ENCODE measurements at places on chromosomes 12 and 14.

DNA sequence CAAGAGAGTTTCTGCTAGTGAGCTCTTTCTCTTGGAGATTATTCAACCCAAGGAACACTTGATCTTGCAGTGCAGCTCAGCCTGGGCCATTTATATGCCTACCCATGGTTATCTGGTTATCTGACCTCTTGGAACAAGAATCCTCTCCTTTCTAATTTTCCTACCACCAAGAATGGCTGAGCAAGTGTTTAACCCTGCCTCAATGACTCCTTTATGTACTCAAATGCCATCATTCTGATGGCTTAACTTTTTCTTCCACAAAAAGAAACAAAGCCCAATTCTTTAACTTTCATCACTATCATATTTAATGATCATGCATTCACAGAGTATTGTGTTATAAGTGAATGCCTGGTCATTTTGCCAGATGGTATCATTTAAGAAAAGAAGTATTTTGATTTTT is 67.8 kb downstream of the TMEM117 start:
- no peaks in the 10 kb centered on the region for H3K27me3 ChIP-seq
- no peak for DNase-seq
- no peak overlapping the region for H3K4me3 ChIP-seq
- H3K27ac ChIP-seq, result no peak overlapping the region
- H3K36me3 ChIP-seq, result no peaks in the 10 kb centered on the region

- H3K4me3 ChIP-seq, result no peak overlapping the region
- no peak for DNase-seq
- H3K4me1 ChIP-seq, result peaks cover 24% of the 10 kb centered on the region
- H3K27me3 ChIP-seq, result peaks cover 8% of the 10 kb centered on the region
Measured at GRCh38 chr12:124769163-124769530, 94.5 kb downstream of the SCARB1 start.

DNA sequence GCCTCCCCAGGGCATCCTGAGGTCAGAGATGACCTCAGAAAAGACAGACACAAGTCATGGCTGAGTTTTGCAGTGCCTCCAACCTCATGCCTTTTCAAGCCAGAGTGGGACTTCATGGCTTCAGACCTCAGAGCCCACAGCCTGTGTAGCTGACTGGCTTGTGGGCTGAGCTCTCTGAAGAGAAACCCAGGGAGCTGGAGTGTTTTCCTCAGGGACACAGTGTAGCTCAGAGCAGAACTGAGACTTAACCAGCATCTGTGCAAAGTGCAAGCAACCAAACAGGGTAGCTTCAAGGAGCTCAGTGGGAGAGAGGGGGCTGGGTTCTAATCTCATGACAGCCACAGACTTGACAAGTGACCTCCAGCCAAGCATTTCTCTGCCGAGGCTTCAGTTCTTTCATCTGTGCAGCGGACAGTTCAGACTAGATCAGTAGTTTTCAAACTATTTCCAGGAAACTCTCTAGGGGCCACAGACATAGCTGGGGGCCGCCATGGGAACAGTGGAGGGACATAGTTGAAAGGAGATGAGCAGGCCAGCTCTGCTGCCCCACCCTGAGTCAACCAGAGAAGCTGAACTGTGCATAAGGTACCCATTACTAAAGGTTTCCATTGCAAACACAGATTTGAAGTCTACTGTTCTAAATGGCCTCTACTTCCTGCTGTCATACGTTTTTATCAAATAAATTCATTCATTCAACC is 80.0 kb downstream of the LGMN start:
- H3K4me1 ChIP-seq, result peaks cover 85% of the 10 kb centered on the region
- H3K27me3 ChIP-seq, result no peaks in the 10 kb centered on the region
- H3K4me3 ChIP-seq, result peak overlapping the region; percentile 54
- H3K36me3 ChIP-seq, result peaks cover 7% of the 10 kb centered on the region
- DNase-seq, result no peak

DNA sequence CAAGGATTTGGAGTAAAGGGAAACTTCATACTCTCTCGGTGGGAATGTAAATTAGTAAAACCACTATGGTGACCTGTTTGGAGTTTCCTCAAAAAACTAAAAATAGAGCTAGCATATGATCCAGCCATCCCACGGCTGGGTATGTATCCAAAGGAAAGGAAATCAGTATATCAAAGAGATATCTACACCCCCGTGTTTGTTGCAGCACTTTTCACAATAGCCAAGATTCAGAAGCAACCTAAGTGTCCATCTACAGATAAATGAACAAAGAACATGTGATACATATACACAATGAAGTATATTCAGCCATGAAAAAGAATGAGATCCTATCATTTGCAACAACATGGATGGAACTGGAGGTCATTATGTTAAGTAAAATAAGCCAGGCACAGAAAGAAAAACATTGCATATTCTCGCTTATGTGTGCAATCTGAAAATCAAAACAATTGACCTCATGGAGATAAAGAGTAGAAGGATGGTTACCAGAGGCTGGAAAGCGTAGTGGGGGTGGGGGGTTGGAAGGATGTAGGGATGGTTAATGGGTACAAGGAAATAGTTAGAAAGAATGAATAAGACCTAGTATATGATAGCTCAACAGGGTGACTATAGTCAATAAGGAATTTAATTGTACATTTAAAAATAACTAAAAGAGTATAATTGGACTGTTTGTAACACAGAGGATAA is 468.0 kb downstream of the BCAT1 start:
- no peaks in the 10 kb centered on the region for H3K36me3 ChIP-seq
- DNase-seq, result no peak
- H3K27me3 ChIP-seq, result peaks cover 4% of the 10 kb centered on the region
- H3K4me1 ChIP-seq, result no peaks in the 10 kb centered on the region

DNA sequence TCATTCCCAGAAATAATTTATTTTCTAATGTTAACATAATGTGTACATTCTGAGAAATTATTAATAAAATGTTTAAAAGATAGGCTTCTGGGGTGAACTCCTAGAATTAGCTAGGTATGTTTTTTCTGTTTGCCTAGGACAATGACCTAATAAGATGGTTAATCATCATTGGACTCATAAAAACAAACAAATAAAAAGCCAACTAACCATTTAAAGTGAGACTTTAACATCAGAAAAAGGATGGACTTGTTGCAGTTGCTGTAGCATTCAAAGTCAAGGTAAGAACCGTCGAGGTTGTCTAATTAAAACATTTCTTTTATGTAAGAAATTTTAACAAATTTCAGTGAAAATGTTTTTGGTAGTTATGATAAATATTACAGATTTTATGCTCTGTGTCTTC is at the start of gene SLCO1B3:
TSS of gene SLCO1B3 (plus strand) at position 219 of the 400 bp plus-strand sequence. CDS start 5,034 bp downstream, outside the sequence.
- H3K27me3 ChIP-seq, result no peaks in the 10 kb centered on the region
- H3K36me3 ChIP-seq, result no peaks in the 10 kb centered on the region
- no peaks in the 10 kb centered on the region for H3K4me1 ChIP-seq
- H3K4me3 ChIP-seq, result no peak within 1 kb of the TSS
- no peak within 1 kb of the TSS for H3K27ac ChIP-seq
- DNase-seq, result no peak

- no peak for DNase-seq
- peaks cover 7% of the 10 kb centered on the region for H3K4me1 ChIP-seq
- no peak overlapping the region for H3K27ac ChIP-seq
- H3K4me3 ChIP-seq, result no peak overlapping the region
- H3K27me3 ChIP-seq, result peaks cover 28% of the 10 kb centered on the region
Measured at GRCh38 chr12:63848450-63848849, 4.0 kb downstream of the SRGAP1 start.

GRCh38 chr12:76144245-76144549 is 59.7 kb upstream of the NAP1L1 start:
- H3K4me1 ChIP-seq, result peaks cover 12% of the 10 kb centered on the region
- H3K4me3 ChIP-seq, result no peak overlapping the region
- H3K36me3 ChIP-seq, result no peaks in the 10 kb centered on the region
- H3K27me3 ChIP-seq, result no peaks in the 10 kb centered on the region
- peak overlapping the region; percentile 33 for H3K27ac ChIP-seq

DNA sequence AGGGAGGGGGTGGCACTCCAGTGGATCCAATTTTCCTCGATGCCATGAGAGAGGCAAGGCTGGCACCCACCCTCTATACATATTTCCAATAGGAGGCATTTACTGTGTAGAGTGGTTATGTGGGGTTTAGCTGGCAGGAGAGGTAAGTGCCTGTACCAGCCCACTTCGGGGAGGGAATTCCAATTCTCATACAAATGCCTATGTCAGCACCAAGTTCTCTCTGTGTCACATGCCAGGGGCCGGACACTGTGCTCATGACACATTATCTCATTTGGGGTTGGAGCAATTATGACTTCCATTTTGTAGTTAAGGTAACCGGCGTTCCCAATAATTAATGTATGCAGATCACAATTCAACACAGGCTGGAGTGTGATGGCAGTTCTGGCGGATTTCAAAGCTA is 284.3 kb downstream of the KSR2 start:
- no peak overlapping the region for H3K27ac ChIP-seq
- H3K4me3 ChIP-seq, result no peak overlapping the region
- peaks cover 21% of the 10 kb centered on the region for H3K27me3 ChIP-seq
- DNase-seq, result no peak
- no peaks in the 10 kb centered on the region for H3K4me1 ChIP-seq
- no peaks in the 10 kb centered on the region for H3K36me3 ChIP-seq

Data from naive B cell (primary cell).